SK-N-SH treated with all-trans-retinoic acid at 6 μM for 48 hours (cell line): ENCODE measurements at places on chromosomes 5 and 9.

DNA sequence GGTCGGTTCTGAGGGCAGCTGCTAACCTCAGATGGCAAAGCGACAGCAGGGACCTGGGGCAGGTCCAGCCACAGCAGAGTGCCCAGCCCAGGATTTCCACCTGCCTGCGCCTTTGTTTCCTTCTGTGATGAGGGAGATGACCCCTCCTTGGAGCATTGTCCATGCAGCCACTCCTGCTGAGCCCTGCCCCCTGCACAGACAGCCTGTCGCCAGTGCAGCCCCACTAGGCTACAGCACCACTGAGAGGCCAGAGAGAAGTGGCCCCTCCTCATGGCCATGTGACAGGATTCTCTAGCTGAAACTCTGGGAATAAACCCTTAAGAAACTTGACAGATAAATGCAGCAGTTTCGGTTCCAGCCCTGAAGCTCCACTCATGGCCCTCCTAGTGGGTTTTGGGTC, 10.5 kb upstream of the MRNIP start:
- no peak for ATAC-seq

DNA sequence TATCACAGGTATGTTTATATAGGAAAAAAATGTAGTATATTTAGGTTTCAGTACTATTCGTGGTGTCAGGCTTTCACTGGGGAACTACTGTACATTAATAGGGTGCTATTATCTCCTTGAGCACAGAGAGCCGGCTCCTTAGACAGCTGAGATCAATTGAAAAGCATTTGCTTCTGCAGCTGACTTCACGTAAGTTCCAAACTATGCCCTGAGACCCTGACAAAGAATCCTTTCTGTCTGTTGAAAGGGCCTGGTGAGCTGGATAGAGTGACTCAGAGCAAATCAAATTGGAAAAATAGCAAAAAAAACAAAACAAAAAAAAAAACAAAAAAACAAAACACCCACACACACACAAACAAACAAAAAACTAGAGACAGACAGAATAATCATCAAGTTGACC, 652.0 kb downstream of the MTRR start:
- ATAC-seq: no peak

DNA sequence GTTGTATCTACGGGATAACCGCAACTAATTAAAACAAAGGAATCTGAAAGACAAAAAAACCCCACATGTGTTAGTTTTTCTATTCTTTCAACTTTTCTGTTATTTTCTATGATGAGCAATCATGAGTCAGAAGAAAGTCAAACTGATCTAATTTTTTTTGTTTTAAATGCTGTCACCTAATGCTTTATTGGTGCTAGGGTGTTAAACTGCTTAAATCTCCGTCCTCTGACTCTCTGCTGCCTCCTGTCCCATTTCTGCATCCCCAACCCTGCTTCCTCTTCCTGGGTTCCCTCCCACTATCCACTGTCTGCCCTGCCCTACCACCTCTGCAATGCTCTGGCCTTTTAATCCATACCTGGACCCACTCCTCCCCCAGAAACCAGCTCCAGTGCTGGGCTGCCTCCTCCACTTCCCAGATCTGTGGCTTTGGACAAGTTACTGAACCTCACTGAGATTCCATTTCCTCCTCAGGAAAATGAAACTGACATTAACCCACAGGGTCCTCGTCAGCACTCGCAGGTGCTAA, 15.7 kb downstream of the PTPN3 start:
- ATAC-seq: no peak; the same call in 2 of the 3 replicates

DNA sequence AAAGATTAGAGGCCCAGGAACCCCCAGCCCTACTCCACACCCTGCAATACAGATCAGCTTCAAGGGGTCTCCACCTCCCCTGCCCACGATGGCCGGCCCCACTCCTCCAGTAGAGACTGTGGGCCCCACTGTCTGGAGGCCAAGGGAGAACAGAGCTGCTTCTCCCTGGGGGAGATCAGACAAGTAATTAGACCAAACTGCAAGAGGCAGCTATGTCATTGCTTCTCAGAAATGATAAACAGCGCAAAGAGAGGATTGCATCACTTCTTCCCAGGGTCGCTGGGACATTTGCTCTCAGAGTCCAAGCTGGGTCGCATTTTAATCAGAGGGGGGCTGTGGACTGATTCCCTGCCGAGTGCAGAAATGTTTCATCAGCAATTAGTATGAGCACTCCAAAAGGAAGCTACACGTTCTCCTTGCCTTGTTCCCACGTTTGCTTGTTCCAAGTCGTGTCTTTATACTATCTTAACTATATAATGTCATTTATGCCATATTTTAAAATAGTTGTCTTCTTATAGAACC, 59.9 kb downstream of the ROPN1L start:
- no peak for ATAC-seq

DNA sequence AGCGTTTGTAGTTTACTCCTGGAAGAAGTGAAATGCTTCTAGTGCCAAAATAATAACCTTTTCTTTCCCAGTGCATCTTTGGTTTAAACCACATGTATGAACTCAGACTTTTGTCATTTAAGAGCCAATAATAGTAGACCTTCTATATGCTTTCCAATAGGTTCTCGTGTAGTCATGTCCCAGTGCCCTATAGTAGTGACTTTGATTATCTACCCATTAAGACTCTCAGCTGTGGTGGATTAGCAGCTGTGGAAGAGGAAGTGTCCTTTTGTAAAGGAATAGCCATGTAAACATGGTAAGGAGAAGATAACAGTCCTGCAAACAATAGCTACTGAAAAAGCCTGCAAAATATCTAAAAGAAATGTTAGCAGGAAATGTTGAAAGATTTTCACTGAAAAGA, 765.3 kb downstream of the MTRR start:
- no peak for ATAC-seq

DNA sequence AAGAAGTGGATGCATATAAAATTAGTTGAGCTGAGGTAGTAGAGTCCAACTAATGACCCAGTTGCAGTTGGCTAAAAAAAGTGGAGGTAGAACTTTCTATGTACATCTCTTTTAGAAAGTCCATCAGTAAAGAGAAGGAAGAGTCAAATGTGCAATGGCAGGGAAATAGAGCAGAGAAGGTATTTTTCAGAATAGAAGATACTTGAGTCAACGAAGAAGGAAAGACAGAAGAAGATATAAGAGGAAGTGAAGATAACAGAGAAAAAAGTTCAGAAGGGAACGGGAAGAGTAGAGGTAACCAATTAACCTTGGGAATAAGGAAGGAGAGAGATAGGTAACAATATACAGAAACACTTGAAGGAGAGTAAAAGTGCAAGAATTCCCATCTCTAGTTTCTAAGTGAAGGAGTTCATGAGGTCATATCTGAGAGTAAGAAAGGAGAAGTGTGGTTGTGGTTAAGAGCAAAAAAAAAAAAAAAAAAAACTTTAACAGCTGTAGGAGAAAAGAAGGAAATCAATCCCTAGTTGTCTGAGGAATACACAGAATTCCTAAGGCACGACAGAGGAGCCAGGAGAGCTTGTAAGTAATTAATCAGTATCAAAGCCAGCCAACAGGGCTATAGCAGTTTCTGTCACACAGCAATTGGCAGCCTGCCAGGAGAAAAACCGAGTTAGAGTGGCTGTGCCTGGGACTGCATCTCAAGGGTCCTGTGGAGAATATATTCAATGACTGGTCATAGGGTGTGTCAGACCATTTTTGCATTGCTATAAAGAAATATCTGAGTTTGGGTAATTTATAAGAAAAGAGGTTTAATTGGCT, 61.0 kb downstream of the ARL15 start:
- no peak for ATAC-seq

- no peak for ATAC-seq
Observed at GRCh38 chr5:148372166-148372725, 11.5 kb upstream of the FBXO38 start.

DNA sequence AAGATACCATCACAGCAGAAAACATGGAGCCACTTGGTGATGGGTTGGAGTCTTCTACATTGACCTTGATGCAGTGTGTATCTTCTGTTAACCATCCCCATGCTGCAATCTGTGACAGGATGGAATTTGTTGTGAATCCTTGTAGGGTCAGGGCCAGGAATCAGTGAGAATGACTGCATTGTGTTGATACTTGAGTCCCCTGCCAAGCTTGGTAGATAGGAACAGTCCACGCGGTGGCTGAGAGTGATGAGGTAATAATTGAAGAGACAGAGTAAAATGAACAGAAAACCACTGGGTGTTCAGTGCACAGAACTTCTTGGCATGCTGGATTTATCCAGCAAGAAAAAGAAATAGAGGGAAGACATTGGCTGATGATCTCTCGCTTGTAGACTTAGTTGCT, 217.5 kb downstream of the MAN2A1 start:
- ATAC-seq: no peak

DNA sequence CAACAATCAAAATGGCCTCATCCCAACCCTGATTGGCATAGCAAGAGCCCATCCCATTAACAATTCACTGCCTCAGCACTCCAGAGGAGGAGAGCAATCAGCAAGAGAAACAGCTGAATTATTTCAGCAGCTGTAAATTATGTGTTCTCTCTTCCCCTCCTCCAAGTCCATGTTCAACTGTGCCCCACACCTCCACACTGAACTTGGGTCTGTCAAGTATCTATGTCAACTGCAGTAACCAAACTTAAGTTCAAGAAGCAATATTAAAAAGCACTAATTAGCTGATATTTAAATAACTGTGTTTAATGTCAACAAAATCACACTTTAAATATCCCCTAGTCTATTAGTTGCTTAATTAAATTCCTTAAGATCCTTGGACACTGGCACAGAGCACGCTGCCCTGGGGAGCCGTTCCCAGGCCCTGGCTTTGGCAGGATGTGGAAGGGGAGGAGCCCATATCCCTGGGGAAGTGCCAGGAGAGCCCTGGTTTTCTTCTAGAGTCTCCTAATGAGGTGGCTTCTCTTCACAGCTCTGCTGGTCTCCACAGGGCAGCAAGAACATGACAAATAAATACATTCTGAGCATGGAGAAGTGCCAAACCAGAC, 50.6 kb downstream of the SIL1 start:
- ATAC-seq: peak; percentile 98

GRCh38 chr5:76715736-76716455, at the start of gene F2R:
Gene F2R, plus strand, starts transcription at chr5:76716126. Its CDS starts 182 bp downstream, at chr5:76716308.
- ATAC-seq: peak; percentile 83

DNA sequence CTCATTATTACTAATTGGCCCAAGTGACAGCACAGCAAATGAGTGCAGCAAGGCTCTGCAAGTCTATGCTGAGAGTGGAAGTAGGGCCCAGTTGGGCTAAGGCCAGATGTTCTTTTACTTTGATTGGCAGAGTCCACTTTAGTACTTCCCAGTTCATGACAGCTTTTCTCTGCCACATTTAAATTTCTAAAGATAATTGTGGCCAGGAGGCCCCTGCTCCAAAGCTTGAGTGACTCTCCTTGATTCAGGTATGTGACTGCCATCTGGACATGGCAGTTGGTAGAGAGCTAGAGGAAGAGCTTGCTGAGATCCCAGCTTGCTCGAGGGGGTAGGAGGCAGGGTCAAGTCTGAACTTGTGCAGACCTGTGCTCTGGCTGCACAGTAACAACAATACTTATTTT, 154.1 kb downstream of the CARTPT start:
- no peak for ATAC-seq

- no peak for ATAC-seq
Observed at GRCh38 chr5:157942595-157942994, 83.7 kb upstream of the CLINT1 start.

DNA sequence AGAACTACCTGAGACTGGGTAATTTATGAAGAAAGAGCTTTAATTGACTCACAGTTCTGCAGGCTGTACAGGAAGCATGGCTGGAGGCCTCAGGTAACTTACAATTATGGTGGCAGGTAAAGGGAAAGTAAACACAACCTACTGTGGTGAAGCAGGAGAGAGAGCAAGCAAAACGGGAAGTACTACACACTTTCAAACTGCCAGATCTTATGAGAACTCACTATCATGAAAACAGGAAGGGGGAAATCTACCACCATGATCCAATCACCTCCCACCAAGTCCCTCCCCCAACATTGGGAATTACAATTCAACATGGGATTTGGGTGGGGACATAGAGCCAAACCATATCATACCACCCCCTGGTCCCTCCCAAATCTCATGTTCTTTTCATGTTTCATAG, 58.7 kb upstream of the GPR151 start:
- no peak for ATAC-seq

DNA sequence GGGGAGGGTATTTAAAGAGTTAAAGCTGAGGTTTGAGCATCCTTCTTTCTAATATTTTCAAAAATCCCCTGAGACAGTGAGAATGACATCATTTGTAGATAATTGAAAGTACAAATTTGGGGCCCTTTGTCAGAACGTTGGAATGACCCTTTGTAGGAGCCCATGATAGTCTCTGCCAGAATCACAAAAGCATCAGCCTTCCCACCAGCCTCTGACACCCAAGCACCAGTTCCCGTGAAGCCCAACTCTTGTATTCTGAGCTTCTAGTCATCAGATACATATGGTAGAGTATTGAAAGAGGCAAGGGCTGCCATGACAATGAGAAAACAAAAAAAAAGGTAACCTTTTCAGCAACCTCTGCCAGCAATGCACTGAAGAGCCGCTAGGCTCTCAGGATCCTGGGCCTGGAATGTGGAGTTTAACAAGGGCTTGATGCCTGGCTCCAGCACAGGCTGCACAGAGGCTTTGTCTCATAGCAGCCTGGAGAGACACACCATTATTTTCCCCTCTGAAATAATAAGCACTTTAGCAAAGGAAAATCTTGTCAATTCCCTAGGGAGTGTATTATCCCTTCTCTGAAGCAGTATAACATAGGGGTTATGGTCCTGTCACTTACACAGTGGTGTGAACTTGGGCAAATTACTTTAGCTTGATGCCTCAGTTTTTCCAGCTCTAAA, 114.4 kb downstream of the ZNF608 start:
- no peak for ATAC-seq

DNA sequence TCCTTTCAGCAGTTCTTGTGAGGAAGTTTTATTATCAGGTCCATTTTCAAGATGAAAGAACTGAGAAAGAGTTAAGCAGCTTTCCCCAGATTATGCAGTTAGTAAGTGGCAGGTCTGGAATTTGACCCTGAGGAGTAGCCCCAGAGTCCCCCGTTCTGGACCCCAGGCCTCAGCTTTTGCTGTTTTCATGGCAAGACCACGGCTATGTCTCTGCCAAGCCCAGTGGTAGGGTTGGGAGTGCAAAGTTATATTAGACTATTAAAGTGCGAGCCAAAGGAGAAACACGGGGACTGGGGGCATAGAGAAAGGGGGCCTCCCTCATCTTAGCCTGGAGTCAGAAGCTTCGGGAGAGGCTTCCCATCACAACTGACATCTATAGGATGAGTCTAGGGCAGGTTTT, 19.3 kb upstream of the ORM1 start:
- no peak for ATAC-seq

DNA sequence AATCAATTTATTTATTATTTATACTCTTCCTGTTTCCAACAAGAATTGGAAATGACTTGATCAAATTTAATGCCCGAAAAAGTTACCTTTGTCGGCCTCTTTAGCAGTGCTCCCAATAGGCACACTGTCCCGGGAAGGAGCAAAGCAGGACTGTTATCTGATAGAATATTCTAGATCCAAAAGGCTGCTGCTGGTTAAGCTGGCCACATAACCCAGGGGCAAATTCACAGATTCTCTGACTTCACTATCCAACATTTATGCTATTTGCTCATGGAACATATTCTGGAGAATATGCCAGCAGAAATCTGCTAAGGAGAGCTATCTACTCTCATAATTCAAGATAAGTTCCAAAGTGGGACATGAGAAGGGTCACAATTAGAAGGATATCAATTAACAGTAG, 100.2 kb upstream of the DMAC1 start:
- ATAC-seq: no peak
